ENCODE measurements at places on chromosomes 6 and 20.
A peak's percentile ranks its signal among the peaks of the same experiment; 100 is the strongest.

DNA sequence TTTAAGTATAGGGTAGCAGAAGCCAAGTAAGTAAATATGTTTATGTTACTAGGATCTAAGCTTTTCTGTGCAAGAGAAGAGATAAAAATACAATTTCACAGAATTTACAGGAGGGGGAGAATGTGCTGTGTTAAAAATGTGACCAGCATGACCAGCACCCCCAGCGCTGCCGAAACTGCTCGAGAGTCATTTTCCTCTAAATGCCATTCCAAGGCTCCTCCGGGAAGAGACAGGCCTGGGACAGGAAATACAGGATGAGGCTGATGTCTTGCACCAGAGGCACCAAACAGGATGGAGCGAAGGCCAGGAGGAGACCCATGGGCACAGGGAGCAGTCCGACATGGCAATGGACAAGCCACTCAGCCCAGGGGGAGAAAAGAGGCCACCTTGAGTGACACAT is 21.1 kb downstream of the TAF4 start:
- no peak for DNase-seq

- peak; percentile 46 for DNase-seq
These were observed 1.6 kb upstream of the HEY2 start for GRCh38 chr6:125747589-125748405.

GRCh38 chr6:157869673-157870302 is 46.7 kb downstream of the SNX9 start:
- no peak for DNase-seq

- DNase-seq, result no peak
These were observed 313.8 kb downstream of the COL12A1 start for GRCh38 chr6:74892091-74892490.

DNA sequence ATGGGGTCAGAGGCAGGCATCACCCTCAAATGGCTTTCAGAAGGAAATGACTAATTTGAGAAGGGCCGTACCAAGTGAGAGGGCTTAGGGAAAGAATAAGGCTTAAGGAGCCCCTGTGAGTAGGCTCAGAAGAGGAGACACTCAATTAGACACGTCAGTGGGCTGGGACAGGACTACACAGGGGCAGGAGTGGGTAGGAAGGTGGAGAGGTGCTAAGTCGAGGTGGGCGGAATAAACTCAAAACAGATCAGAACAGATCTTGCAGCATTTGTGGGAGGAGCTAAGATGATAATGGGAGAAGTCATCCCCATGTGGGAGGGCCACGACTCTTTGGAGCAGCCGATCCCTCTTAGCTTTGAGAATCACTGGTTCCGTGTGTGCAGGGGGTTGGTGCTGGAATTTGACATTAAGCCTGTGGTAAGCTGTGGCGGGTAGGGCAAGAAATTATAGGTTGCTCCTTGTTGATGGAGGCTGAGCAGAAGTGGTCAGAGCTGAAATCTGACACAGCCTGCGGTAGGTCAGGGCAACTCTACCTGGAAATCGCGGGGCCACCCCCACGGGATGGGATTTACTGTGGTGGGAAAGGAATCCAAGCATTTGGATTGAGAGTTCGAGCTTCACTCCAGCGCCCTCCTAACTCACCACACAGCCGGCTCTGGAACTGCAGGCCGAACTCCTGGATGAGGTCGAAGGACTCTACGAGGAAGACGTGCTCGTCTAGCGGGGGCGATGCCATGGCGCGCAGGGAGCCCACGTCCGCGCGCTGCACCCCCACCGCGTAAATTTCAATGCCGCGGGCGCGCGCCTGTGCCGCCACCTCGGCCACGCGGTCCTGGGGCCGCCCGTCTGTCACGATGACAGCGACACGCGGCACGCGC is 2.8 kb upstream of the RBPJL start:
- no peak for DNase-seq

DNA sequence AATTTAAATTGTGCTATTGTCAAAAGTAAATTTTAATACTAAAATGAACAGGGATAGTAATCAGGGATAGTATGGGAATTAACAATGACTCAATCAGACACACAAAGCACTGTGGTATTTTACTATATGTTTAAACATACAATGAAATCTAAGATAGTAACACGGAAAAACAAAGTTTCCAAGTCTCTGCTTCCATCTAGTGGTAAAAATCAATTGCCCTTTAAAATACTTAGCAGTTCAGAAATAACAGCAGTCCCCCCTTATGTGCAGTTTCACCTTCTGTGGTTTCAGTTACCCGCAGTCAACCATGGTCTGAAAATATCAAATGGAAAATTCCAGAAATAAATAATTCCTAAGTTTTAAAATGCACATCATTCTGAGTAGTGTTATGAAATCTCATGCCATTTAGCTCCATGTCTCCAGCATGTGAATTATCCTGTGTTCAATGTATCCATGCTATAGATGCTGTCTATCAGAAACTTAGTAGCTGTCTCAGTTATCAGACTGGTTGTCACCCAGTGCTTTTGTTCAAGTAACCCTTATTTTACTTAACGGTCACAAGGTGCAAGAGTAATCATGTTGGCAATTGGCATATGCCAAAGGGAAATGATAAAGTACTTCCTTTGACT is 58.5 kb downstream of the AHI1 start:
- peak; percentile 14 for DNase-seq

DNA sequence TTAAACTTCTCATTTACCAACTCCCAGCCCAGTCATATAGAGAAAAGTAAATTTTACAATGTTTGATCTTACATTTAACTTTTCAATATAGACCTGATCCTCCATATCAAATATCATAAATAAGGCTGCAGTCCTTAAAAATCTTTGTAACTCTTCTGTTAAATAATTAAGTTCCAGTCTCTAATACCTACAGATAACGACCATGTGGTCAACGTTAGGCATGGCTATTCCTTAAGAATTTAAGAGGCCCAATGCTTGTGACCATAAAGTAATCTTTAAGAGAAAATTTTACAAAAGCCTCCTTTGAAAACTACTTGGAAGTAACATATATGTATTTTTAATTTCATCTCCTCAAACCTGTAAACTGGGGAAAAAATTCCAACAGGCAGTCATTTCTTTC is 1.6 kb downstream of the FBXO5 start:
- no peak for DNase-seq

- no peak for DNase-seq
These were observed 91.2 kb upstream of the ADTRP start for GRCh38 chr6:11869672-11870340.

- DNase-seq, result no peak
These were observed 96.4 kb downstream of the TULP4 start for GRCh38 chr6:158408552-158409130.

DNA sequence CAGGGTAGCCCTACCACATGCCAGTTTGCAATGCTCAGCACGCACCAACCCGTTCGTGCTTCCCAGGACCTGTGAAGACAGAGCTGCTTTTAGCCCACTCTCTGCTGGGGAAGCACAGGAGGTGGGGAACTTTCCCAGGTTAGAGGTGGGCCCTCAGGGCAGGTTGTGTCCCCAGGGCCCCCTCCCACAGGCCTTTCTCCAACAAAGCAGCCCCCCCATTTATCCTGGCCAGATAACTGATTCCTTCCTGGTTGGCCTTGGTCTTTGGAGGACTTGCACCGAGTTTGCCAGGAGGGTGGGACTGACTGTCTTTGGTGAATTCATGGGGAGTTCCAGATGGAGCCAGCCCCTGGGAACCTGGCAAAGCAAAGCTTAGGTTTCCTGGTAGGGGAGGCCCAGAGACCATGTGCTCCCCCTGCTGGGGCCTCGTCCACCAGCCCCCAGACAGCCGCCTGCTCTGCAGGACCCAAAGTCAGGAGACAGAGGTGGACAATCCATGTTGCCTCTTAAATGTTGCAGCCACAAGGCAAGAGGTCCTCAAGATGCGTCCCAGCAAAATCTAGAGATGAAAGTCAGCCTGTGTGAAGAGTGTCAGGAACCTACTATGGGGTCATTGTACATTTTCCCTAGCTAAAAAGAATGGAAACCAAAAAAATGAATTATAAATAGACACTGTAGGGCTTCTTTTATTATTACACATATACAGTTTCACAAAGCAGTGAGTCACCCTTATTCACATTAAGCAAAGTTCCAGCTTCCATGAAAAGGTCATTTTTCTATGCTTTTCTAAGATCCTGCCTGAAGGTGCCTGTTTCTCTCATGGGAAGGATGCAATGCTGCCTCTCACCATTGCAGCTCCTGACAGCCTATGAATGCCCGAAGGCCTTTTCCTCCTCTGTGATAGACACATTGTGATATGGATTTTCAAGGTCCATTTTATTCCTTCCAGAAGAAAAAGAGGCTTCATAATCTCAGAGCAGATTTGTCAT is 497.8 kb downstream of the PREX1 start:
- no peak for DNase-seq

DNA sequence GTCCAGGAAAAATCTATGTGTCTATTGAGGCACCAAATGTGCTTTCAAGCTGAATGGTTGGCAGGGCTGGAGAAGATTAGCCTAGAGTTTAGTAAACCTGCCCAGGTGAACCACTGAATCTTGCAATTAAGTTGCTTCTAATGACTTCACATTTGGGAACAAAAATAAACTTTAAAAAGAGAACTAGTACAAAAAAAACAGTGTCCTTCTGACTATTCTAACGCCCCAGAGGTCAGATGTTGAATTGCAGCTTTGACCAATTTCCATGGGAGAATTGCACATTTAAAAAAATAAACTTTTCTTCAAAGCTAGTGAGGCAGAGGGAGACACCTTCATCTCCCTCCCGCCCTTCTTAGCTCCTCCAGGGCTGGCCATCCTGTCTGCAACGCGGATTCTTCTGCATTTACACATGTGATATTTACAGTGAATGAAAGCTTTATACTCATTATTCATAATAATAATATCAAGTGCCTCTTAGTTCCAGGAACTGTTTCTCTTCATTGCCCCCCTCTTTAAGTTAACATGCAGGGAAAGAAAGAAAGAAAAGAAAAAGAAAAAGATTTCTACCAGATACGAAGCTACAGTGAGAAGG is 270.2 kb downstream of the SMOC2 start:
- DNase-seq, result peak; percentile 8

GRCh38 chr6:5869676-5870075 is 137.0 kb downstream of the NRN1 start:
- DNase-seq, result no peak

DNA sequence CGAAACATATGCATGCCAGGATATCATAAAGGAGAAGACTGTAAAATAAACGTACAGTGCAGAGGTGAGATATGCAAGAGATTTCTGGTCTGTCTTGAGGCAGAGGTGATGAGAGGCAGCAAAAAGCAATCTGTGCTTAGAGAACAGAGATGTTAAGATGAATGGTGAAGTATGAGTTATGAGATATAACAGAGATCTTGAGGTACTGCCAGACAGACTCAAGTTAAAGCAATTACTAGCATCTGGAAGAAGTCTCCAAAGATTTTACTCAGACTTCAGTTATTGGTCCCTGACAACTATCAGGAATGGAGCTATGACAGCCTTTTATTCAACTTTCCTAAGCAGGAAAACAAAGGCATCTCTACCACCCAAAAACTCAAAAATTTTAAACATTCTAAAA is 122.8 kb upstream of the DST start:
- no peak for DNase-seq

DNA sequence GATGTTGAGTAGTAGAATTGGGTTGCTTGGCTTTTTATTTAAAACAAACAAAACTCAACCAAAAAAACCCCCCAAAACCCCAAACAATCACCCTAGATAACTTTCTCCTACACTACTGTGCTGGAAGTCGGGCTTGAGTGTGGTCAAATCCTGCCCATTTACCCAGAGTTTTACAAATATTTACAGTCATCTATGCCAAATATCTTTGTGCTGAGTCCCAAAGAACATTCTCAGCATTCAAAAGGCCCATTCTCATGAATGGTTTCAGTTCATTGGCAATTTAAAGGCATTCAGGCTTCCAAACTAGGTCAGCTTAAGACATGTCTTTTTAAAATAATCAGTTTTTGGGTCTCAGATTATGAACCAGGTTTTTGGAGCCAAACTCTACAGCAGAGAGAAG is 1.8 kb downstream of the RNF144B start:
- DNase-seq, result peak; percentile 32

DNA sequence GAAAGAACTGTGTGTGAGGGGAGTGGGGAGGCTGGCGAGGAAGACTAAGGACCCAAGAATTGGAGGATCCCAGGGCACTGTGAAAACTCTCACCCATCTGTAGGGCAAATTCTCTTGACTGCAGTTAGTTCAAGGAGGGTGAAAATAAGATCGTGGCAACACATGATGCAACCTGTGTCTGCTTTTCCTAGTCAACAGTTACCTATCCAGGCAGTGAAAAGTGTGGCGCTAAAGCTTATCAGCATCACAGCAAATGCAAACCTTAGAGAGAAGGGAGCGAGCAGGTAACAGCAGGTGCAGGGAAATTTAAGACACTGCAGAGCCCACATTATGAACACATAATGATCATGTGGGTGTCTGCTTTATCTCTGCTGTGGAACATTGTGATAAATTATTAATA is 97.7 kb upstream of the SGK1 start:
- no peak for DNase-seq

DNA sequence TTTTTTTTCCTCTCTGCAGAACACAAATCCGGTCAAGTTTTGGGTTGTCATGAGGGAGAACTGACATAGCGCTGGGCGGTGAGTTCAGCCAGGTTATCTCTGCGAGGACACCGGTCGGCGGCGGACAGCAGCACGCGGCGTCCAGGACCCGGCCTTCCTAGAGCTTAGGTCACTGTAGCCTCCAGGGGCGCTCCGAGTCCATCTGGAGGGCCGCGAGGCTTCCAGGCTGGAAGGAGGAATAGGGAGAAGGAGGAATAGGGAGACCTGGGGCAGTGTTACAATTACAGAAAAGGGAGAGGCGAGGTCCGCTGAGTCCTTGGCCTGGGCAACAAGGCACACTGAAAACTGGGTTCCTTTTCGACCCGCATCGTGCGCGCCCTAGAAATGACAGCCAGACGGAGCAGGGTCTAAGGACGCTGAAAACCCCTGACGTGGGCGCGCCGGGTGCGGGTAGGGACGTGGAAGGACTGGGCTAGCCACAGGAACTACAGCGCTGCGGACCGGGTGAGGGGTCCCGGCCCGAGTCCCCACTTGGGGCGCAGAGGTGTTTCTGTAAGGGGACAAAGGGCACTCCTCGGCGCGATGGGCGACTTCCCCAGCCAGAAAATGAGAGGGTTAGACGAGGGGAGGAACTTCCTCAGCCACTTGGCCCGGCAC is 536 bp upstream of the FNDC1 start:
- DNase-seq, result no peak

DNA sequence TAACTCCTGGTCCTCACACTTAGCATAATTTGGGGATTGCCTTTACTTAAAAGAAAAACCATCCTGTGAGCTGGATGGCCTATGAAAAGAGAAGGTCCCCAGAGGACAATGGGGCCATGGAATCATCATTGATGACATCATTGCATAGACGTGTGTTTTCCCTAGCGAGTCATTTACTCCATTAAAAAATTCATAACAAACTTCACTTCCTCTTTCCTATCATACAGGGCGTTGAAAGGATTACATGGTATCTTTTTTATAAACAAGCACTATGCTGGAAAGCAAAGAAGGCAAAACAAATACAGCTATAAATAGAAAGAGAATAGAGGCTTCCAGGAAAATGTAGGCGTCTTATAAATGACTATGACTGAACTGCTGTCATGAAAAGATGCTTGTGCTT is 11.3 kb upstream of the COL12A1 start:
- DNase-seq, result no peak

- DNase-seq, result peak; percentile 25
These were observed 46.4 kb upstream of the FERMT1 start for GRCh38 chr20:6169251-6169650.

- DNase-seq, result peak; percentile 12
These were observed 65.4 kb upstream of the FBXL4 start for GRCh38 chr6:99013145-99013544.

GRCh38 chr20:45289942-45290676 is 16.5 kb upstream of the RBPJL start:
- DNase-seq, result no peak
